B cell (primary cell): ENCODE measurements at places on chromosomes 1 and 21. TPM values are rescaled to one million over a fixed set of nuclear protein-coding genes. Genes with fewer than 3 reads are reported as not detected.

DNA sequence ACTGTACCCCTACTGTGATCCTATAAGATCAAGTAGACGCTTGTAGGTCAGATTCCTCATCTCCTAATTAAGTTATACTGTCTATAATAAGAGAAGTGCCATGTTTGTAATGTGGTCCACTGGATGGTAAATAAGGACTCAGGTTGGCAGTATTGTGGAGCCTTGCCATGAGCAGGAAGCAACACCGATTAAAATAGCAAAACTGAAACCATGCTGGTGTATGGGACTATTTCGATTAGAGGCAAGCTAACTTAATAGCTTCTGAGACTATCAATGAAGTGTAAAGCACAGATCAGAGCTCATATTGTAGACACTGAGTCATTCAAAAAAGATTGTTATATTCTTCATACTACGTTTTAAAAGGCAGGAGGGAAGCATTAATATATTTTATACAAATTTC, 348.8 kb downstream of the HHAT start:
- DNase-seq, result no peak

DNA sequence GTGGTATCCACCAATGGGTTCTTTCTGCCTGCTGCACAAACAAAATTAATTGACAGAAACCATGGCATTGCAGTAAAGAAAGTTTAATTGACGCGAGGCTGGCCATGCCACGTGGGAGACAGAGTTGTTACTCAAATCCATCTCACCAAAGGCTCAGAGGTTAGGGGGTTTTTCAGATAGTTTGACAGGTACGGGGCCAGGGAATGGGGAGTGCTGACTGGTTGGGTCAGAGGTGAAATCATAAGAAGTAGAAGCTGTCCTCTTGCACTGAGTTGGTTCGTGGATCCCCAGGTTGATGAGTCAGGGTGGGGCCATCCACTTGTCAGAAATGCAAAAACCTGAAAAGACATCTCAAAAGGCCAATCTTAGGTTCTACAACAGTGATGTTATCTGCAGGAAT, 941 bp upstream of the TBCE start:
- DNase-seq, result no peak

GRCh38 chr1:151157067-151157531, 650 bp downstream of the TNFAIP8L2 start:
- peak; percentile 59 for DNase-seq

- DNase-seq, result no peak
These were observed 199.1 kb upstream of the LMO4 start for GRCh38 chr1:87129606-87130005.

- DNase-seq, result no peak
These were observed 20.0 kb downstream of the CRYZ start for GRCh38 chr1:74712881-74713280.

DNA sequence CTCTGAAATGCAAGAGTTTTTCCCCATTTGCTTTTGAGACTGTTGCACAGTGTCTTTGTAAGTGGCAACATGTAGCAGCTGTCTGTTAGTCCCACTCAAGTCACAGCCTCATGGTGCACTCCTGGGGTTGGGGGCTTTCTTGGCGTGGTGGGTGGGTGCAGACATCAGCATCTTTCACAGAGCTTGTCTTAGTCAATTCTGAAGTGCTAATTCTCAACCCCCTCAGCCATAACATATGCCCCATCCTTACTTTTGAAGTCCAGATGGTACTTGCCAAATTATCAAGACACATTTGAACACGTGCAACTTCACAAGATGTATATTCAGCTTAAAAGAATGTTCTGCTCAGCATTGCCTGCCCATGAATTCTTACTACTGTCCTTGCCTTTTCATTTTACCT, 87.1 kb downstream of the VCAM1 start:
- no peak for DNase-seq

GRCh38 chr21:22795644-22796043, 1797.4 kb downstream of the NCAM2 start:
- DNase-seq, result no peak

Gene LCE2A
- not detected in 2 replicates for total RNA-seq

Gene KRTAP19-1
- total RNA-seq, result not detected in 2 replicates

Gene GRIK3
- 1.3 and 1.5 TPM in 2 replicates for total RNA-seq

Gene TEDDM1
- not detected in 2 replicates for total RNA-seq

Gene AMY1B
- not detected in 2 replicates for total RNA-seq

Gene CACNA1E
- total RNA-seq, result 0.36 and 0.37 TPM in 2 replicates

Gene PTCH2
- 0.90 and 1.7 TPM in 2 replicates for total RNA-seq

Gene IL22RA1
- total RNA-seq, result 0.10 TPM in 1 of 2 replicates, not detected in the other

Gene GPR153
- 0.20 and 0.27 TPM in 2 replicates for total RNA-seq
